OCI-M1 (cell line): ENCODE measurements at places on chromosomes 6 and 20.
A peak's percentile ranks its signal among the peaks of the same experiment; 100 is the strongest.

GRCh38 chr6:84150705-84151104 is 76.7 kb downstream of the CEP162 start:
- DNase-seq: peak; percentile 15

DNA sequence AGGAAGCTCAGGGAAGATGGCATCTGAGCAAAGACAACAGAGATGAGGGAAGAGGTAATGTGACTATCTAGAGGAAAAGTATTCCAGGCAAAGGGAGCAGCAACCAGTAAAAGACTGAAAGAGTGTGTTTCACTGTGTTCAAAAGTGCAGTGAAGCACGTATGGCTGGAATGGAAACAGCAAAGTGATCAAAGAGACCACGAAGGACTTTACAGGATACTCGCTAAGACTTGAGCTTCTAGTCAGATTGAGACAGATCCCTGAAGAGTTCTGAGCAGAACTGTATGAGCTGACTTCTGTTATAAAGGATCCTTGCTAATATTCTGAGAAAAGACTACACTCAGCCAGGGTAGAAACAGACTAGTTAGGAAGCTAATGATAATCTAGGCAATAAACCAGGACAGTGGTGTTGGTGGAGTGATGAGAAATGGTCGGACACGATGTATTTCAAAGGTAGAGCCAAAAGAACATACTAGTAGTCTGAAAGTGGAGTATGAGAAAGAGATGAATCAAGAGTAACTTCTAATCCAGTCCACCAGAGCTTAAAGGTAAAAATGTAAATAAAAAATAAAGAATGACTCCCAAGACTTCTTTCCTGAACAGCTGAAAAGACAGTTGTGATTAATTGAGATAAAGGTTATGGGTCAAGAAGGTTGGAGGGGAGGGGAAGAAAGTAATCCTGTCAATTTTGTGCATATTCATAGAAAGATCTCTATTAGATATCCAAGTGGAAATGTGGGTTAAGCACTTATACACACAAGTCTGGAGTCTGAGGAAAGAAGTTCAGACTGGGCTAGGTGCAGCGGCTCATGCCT is 14.2 kb downstream of the SEC63 start:
- no peak for DNase-seq

- DNase-seq: no peak
Observed at GRCh38 chr6:33880104-33880678, 76.4 kb upstream of the MLN start.

DNA sequence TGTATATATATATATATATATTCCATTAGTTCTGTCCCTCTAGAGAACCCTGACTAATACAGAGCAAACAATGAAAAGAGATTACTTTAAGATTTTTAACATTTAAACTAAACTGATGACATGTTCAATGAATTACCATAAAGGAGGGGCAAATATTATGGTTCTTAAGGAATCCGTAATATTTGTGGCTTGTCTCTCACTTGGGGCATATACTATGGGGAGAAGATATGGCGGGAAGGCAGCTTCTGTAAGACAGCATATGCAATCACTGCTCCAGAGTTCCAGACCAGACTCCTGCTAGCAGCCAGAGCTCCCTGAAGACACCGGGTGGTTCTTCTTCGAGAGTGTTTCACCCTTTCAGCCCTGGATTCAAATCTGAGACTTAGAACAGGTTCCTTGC is 321.1 kb upstream of the NT5E start:
- DNase-seq: no peak

DNA sequence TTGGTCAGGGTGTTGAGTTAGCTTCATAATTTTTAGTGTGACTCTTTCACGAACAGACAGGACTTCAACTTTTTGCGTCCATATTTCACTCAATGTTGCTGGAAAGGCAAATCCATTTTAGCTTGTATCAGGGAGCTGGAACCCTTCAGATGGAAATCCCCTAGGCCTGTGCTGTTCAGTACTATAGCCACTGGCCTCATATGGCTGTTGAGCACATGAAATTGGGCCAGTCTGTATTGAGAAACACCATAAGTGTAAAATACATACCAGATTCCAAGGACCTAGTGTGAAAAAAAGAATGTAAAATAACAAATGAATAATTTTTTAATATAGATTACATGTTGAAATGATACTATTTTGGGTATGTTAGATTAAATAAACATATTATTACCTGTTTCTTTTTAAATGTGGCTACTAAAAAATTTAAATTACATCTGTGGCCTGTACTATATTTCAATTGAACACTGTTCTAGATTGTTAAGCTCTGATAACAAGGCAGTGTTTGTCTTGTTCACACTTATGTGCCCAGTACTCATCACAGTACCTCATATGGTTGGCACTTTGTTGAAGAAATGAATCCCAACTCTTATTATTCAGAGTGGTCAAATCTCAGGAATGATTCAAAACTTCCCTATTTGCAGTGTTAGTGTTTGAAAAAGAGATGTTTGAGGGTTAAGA is 34.3 kb downstream of the CTNNBL1 start:
- DNase-seq: no peak

GRCh38 chr6:41713650-41714291 is 21.6 kb downstream of the TFEB start:
- no peak for DNase-seq

- DNase-seq: no peak
Observed at GRCh38 chr6:121901432-121901831, 466.0 kb downstream of the GJA1 start.

DNA sequence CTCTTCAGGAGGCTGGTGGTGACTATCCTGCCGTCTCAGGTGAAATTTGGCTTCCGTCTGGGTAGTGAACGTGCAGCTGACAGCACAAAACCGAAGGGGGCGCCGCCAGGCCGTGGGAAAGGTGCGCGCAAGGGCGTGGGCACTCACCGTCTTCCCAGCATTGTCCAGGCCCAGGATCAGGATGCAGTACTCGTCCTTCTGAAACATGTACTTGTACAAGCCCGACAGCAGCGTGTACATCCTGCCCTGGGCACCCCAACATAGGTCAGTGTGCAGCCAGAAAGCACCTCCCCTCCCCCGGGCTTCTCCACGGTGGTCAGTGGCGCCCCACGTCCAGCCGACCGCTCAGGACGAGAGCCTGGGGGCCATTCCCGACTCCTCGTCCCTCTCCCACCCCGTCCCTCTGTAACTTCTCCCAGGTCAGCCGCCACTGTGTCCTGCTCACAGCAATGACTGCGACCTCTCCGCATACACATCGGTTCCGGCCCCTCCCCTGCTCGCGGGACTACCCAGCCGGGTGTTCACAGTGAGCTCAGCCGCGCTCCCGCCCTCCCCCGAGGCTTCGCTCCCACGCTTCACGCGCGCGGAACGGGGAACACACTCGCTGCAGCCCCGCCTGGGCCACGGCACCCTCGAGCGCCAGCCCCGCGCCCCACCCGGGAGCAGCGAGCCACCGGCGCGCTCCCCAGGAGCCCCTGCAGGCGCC is 771 bp downstream of the ARFRP1 start:
- DNase-seq: peak; percentile 66

- peak; percentile 39 for DNase-seq
Observed at GRCh38 chr6:136886091-136886490, 36.0 kb upstream of the SLC35D3 start.

DNA sequence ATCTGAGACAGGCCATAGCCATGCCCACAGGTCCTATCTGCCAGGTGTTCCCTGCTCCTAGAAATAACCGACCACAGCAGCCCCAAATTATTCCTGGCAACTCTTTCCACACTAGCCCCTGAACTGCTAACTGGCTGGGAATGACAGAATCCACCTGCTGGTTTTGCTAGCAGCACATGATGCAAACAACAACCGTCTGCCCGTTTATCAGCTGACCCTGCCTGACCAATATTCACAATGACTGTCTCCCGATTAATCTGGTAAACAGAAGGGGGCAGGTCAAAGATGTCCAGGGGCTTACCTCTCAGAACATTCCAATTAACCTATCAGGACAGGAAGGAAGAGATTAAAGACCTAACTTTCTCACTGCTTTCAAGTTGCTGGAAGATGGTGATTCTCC is 101.5 kb downstream of the NRSN1 start:
- peak; percentile 44 for DNase-seq
